ENCODE measurements at places on chromosomes 11 and 22.

GRCh38 chr11:119474682-119475596 is 52.0 kb upstream of the THY1 start:
- DNase-seq: peak; percentile 76

GRCh38 chr11:2325719-2326118 is 23.9 kb downstream of the TSPAN32 start:
- no peak for DNase-seq

DNA sequence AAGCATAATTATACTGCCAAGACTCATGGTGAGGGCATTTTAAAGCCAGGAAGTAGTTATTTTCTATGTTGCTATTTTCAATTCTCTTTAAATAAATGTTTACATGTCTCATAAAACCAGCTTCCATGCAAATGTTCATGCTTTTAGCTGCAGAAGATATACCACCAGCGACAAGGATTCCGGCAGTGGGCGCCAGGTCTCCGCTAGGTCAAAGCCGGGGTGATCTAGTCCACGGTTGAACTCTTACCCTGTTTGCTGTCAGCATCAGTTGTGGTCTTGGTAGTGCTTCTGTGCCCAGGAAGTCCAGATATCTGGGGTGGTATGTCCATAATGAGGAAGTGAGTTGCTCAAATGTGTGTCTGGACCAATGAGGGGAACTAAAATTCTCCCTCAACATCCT is 265.7 kb downstream of the BRD1 start:
- no peak for DNase-seq

DNA sequence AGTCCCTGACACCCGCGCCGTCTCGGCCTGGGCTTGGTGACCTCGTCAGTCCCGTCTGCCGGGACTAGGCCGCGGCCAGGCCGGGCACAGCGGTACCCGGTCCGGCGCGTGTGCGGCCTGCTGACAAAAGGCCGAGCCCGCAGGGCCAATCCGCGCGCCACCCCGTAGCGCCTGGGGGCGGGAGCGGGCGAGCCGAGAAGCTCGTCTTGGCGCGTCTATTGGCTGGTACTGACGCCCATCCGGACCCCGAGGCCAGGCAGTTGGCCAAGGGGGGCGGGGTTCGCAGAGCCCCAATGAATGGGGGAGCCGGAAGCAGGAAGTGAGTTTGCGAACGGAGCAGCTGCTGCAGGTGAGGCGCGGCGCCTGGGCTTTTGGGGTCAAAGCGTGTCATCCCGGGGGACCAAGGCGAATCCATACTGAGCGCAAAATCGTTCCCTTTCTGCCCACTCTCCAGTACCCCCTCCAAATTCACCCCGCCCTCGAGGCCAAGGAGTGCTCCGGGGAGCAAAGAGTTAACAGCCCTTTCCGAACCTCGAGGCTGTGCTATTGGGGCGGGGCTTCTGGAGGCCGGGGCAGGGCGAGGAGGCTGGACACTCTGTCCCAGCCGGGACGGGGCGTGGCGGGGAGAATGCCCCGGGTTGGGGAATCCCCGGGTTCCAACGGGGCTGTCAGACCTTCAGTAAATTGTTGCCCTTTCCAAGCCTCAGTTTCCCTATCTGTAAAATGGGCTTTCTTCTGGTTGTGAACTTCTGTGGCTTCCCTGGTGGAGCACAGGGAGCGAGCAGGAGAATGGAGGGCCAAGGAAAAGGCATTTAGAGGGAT is at the start of gene DPP3:
Gene DPP3, plus strand, starts transcription at position 318 of the 822 bp plus-strand sequence. CDS start 1,767 bp downstream, outside the sequence.
- peak; percentile 97 for DNase-seq

DNA sequence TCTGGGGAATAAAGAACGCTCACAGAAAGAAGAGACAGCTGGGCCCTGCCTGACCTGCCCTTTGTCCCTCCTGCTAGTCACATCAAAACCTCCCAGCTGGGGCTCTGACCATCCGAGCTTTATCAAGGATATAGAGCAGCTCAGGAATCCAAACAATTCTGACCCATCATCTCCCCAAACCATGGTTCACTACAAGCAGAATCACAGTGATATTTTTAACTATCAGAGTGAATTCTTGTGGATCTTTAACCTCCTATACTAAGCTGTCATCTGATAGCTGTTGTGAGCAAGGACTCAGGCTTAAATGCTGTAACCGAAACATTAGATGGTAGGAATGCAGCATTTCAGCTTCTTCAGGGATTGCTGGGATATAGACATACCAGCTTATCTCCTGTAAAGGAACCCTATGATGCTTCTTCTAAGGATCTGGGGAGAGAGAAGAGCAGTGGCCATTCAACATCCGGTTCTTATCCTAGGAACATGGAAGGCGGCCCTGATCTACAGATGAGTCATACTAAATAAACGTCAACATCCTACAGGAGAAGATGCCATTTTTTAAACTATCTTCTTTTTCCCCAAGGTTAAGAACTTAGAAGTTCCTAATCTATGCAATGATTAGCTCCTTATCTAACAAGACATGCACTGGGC is 84.7 kb upstream of the AKIP1 start:
- DNase-seq: no peak

DNA sequence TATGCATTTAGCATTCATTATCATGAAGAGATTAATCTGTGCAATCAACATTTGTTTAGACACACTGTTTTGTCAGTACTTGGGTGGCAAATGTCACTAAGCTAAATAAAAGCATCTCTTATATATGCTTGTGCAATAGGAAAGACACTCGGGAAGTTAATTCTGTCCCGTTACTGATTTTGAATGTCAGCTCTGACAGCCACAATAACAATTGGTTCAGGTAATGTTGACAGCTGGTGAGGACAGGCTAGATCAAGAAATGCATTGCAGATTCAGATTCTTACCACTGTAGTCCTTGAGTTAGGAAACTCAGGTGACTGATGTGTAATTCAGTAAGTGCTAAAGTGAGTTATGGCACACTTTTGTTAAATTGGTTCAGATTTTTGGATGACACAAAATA is 523.8 kb upstream of the FAT3 start:
- peak; percentile 64 for DNase-seq

- no peak for DNase-seq
Measured at GRCh38 chr11:86923999-86924766, 31.0 kb downstream of the FZD4 start.

DNA sequence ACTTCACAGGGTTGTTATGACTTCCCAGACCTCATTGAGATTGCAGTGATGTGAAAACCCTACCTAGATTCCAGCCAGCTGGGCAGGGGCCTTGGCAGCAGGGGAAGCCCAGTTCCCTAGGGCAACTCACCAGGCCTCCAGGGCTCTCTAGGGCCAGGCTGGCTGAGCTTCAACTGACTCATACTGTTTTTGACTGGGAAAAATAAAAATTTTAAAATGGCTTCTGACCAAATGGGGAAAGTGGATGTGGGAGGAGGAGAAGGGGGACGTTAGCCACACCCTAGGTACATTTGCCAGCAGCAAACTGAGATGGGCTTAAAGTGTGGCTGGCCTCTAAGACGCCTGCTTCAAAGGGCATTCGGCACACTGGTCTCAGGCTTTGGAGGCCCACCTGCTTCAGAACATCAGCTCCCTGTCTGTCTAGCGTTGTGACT is 39.0 kb downstream of the BMAL1 start:
- no peak for DNase-seq

DNA sequence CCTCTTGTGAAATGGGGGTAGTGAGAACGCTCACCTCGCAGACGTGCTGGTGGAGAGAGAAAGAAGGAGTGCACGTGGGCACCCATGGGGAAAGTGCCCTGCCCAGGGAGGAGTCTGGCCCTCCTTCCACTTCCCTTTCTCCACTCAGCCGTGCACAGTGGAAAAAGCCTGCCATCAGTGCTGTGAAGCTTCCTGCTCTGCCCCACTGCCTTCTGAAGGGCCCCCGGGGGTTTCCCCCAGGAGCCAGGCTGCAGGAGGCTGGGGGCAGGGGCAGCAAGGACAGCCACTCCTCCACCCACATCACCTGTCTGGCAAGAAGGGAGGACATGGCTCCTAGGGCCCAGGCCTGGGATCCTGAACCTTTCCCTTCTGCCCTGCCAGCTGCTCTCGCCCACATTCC is 7.6 kb downstream of the TP53I11 start:
- no peak for DNase-seq

GRCh38 chr11:14751975-14752407 is 108.4 kb downstream of the PDE3B start:
- DNase-seq: no peak

DNA sequence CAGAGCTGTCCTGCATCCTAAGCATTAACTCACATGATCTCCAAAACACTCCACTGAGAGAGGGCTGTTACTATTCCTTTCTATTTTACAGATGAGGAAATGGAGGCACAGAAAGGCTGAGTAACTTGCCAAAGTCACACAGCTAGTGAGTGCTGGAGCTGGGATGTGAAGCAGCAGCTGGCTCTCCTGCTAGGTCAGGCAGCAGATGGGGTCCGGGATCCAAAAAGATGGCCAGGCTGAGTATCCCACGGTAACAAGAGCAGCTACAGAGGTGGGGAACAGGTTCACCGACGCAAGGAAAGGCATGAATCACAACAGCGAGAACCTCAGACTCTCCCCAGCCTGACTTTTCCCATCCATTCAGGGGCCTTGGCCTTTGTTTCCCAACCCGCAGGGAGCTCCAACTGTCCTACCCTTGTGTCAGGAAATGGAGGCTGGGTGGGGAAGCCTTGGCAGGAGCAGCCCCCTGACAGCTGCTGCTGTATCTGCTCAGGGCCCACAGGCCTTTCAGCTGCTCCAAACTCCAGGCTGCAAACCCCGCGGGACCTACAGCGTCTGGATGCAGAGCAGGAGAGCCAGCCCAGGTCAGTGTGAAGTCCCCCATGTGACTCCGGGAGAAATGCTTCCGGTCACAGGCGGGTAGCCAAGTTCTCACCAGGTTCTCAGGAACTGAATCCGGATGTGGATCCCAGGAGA is 29.5 kb downstream of the DKK3 start:
- DNase-seq: no peak

DNA sequence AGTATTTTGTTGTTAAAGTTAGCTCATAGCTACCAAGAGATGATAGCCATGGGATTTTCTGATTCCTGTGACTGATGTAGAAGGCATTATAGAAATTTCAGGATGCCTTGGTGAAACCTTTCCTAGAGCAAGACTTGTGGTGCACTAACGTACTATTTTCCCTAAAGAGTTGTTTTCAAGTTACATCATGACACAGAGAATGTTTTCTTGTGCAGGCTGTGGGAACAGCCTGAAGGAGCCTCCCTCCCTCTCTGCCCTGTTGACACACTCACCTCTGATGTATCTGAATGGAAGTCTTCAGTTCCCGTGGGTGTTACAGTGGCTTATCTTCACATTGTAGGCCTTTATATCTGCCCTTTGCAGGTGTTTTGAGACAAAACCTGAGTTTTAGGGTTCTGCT is 121.6 kb downstream of the LDLRAD3 start:
- no peak for DNase-seq

GRCh38 chr11:119468511-119468910 is 45.5 kb upstream of the THY1 start:
- no peak for DNase-seq

DNA sequence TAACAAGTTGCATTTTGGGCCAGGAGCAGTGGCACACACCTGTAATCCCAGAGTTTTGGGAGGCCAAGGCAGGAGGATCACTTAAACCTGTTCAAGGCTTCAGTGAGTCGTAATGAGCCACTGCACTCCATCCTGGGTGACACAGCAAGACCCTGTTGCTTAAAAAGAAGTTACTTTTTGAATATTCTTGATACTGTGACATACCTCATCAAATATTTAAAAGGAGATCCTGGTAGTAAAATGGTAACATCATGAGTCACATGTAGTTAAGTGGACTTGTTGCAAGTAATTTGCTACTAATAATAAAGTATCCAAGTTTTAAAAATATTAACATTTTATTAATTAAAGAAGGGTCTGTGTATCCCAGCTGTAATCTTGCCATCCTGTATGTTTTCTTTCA is 18.3 kb downstream of the HMGXB4 start:
- no peak for DNase-seq

- peak; percentile 35 for DNase-seq
Measured at GRCh38 chr22:50600538-50600937, at the start of gene MAPK8IP2. Gene MAPK8IP2 (plus strand): TSS chr22:50600793. CDS start chr22:50600819, 26 bp downstream.

- DNase-seq: peak; percentile 30
Measured at GRCh38 chr22:26170795-26171580, 1.7 kb downstream of the SEZ6L start.

GRCh38 chr11:125407046-125407445 is 89.0 kb downstream of the FEZ1 start:
- DNase-seq: no peak
